GOT3 (cell line): ENCODE measurements at places on chromosomes 3 and 15.

GRCh38 chr3:185062191-185062590 is 90.7 kb downstream of the C3orf70 start:
- no peak for DNase-seq

DNA sequence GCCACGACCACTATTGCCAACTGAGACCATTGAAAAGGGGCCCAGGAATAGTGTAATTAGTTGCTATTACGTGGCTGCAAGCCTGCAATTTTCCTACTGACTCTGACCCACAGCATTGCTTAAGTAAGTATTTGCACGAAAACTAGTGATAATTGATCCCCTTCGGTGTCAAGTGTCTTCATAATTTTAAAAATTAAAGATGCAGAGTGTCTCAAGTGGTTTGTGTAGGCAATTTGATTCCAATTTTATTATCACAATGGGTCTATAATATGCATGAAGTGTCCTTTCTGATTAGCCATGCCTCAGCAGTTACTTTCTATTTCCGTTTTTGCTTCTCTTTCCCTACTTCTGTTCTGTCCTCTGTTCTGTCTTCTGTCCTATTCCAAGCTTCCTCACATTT is 259.2 kb downstream of the C3orf38 start:
- no peak for DNase-seq

- DNase-seq, result no peak
Observed at GRCh38 chr3:113054552-113054951, 63.8 kb downstream of the GTPBP8 start.

DNA sequence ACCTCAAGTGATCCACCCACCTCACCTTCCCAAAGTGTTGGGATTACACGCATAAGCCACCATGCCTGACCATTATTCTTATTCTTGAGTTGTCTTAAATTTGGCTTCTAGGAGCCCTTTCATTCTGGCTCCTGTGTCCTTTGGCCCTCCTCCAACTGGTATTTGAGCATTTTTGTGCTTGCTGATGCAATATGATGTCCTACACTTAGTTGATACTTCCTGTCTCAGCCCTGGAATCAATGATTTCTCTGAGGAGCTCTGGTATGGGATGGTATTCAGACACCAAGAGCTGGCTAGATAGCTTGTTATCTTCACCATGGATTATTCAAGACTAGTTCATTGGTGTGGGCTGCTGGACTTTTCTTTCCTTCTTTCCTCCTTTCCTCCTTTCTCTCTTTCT is 25.4 kb downstream of the ZNF621 start:
- no peak for DNase-seq

- DNase-seq, result no peak
Observed at GRCh38 chr3:139339219-139339906, 4.5 kb upstream of the MRPS22 start.

- DNase-seq, result no peak
Observed at GRCh38 chr15:31227235-31227634, 99.4 kb upstream of the KLF13 start.

GRCh38 chr15:85000937-85001336 is 19.3 kb downstream of the PDE8A start:
- no peak for DNase-seq

GRCh38 chr3:64199932-64200331 is 25.3 kb downstream of the PRICKLE2 start:
- no peak for DNase-seq

DNA sequence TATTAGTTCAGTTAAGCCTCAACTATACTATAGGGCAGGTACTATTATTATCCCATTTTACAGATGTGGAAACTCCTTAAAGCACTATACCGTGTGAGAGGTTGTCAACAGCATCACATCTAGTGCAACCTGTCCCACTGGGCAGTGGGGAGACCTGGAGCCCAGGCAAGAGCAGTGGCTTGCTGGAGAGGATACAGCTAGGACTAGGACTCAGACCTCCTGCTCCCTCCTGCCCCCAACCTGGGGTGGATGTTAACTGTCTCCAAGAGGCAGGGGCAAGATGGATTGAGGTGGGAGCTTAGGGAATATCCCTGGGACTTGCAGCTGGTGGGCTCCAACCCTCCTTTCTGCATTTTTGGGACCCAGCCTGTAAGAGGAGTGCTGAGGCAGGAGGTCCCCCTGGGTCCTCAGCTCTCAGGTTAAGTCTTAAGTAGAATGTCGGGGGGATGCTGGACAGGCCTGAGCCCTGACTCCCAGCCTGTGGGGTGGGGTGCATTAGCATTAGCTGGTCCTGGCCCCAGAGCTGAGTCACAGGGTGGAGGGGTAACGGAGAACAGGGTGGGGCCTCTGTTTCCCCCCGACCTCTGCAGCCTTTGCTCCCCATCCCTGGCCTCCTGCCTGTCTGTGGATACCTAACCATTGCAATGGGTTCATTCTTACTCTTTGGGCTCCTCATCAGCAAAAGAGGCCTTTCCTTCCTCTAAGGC is 6.6 kb downstream of the SNX33 start:
- no peak for DNase-seq

- DNase-seq, result no peak
Observed at GRCh38 chr3:184694716-184695115, 17.1 kb downstream of the MAGEF1 start.

- DNase-seq, result no peak
Observed at GRCh38 chr15:25508369-25509002, 69.7 kb upstream of the UBE3A start.

DNA sequence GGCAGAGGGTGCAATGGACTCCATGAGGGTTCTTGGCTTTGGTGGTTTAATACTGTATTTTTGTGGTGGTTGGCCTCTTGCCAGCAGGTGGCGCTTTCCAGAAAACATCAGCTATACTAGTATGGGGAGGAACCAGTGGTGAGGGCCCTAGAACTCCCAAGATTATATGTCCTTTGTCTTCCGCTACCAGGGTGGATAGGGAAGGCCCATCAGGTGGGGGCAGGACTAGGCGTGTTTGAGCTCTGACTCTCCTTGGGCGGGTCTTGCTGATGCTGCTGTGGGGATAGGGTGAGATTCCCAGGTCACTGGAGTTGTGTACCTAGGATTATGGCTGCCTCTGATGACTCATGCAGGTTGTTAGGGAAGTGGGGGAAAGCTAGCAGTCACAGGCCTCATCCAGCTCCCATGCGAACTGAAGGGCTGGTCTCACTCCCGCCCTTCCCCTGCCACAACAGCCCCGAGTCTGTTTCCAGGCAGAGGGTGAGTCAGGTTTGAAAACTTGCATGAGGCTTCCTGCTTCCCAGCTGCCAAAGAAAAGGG is 357.7 kb downstream of the OTOL1 start:
- no peak for DNase-seq

DNA sequence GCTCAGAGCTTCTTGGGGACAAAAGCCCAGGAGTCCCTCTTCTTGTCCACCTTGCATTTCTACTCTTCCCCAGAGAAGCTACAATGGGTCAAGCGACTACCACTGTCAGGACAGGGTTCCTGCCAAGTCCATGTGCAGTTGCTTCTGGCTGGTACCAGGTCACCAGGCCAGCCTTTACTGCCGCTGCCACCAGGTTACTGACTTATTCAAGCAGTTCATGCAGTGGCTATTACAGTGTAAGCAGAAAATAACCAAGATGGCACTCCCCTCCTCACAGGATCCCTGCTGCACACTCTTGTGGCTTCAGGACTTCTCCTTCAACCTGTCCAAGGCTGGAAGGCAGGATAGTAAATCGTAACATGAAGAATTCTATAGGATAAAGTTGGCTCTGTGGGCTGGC is 42.1 kb downstream of the CTDSPL start:
- DNase-seq, result no peak

- no peak for DNase-seq
Observed at GRCh38 chr15:68638953-68639515, 60.2 kb downstream of the CORO2B start.

GRCh38 chr15:77096138-77096537 is 25.2 kb upstream of the TSPAN3 start:
- DNase-seq, result no peak

GRCh38 chr3:128623762-128624176 is 26.8 kb downstream of the RPN1 start:
- no peak for DNase-seq
